ENCODE measurements at places on chromosomes 7 and 10.

DNA sequence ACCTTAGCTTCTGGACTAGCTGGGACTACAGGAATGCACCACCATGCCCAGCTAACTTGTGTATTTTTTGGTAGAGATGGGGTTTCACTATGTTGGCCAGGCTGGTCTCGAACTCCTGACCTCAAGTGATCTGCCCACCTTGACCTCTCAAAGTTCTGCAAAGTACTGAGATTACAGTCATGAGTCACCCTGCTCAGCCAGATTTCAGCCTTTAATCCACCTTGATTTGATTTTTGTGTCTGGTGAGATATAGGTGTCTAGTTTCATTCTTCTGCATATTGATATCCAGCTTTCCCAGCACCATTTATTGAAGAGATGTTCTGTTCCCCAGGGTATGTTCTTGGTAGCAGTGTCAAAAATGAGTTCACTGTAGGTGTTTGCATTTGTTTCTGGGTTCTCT, 20.1 kb upstream of the CYP3A7 start:
- no peak for DNase-seq

DNA sequence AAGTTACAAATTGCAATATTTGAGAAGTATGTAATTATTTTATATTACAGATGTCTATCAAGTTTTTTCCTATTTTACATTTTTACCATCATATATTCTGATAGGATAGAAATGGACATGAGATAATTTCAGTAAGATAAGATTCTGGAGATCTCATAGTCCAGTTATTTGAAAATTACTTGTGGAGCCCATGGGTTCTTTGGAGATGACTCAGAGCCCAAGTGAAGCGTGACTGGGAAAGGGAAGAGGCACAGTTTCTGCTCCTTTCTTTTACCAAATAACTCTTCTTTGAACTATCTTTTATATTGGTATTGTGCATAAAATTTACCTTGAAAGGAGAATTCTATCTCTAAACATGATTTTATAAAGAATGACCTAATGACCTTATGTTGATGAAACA, 2.4 kb downstream of the CD36 start:
- DNase-seq: no peak

GRCh38 chr7:13990319-13990983, 985 bp upstream of the ETV1 start:
- no peak for DNase-seq

GRCh38 chr7:69373171-69374043, 224.9 kb upstream of the AUTS2 start:
- no peak for DNase-seq

- DNase-seq: no peak
Observed at GRCh38 chr10:10873289-10873688, 144.4 kb upstream of the CELF2 start.

DNA sequence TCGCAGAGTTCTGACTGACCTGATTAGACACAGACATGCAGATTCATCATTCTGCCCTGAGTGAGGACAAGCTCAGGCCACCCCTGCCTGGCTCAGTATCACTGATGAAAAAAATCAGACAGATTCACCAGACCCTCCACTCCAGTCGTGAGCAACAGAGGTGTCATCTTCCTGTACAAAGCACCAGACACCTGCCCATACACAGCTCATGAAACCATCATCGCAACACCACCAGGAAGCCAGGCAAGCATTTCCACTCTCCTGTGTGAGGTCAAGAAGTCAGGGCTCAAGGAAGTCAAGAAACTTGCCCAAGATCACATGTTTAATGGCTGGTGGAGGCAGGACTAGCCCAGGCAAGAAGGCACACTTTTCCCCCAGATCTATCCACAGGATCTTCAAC, 163.0 kb downstream of the CALN1 start:
- no peak for DNase-seq
